Stimulated activated CD8-positive, alpha-beta memory T cell treated with anti-CD3 and anti-CD28 coated beads, Interleukin-7, amount 100 ng/mL, for 24 hours (primary cell): ENCODE measurements at places on chromosomes 6 and 20.

- no peak for DNase-seq
Measured at GRCh38 chr6:143543435-143543834, 31.9 kb upstream of the FUCA2 start.

DNA sequence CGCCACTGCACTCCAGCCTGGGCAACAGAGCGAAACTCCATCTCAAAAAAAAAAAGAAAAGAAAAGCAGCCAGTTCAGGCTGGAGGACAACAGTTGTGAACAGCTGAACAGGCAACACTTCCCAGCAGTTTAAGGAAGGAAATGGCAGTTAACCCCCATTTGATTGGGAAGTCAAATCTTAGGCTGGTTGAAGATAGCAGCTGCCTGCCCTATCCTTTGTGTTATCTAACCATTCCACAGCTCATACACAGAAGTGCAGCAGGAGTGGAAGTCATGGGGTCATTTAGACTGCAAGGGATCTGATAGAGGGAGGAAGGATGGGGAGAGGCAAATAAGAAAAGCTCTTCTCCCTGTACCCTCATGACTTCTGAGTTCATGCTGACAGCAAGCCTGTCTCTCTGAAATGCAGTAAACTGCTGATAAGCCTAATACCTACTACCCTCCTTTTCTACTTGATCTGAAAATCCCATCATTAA, 35.3 kb downstream of the KCTD20 start:
- no peak for DNase-seq

DNA sequence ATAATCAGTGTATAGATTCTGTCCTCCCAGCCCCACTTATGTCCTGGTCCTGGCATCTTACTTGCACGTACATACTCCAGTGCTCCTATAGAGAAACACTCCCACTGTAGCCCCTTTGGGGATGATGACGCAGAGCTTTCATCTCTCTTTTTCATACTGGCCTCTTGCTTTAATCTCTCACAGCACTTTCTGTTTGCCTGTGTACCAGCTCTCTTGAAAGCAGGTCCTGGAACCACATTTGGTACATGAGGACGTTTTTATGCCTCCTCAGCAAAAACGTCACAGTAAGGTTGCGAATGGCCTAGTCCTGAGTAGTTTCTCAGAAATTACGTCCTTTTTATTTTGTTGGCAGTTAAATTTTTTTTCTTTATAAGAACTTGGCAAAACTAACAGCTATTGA, 10.8 kb downstream of the L3MBTL3 start:
- DNase-seq = no peak

GRCh38 chr6:167757249-167757648, 69.5 kb upstream of the AFDN start:
- DNase-seq = no peak

DNA sequence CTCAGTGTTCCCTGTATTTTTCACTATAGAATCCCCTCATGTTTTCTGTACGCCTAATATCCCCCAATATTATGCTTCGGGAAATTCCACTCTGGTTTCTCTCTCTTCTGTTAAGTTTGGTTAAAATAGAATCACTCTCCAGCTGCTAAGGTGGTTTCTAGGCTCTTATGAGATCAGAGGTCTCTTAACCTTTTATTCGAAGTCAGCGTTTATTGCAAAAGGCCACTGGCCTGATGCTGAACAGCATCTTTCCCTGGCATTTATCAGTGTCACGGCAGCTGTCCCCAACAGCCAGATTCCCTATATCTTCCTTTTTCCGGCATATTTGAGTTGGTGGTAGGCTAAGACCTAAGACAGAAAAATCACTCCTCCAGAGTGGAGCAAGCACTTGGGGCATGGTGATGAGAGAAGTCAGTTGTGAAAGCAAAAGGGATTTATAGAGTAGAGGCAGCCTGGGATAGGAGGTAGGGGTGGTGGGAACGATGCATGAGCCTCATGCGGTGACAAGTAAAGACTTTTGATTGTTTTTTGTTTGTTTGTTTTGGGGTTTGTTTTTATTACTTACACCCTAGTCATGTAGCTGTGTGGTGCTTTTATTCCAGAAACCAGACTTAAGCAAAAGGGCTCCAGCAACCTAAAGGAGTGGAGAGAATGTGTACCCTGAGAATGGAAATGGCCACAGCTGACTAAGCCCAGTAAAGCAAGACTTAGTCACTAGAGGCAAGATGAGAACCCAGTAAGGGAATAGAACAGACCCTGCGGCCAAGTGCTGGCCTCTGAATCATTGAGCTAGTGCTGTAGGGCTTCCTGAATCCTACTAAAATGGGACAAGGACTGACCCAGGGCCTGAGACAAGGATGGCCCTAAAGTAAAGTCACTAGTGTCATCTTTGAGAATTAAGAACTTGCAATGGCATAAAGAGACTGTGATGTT, 233.0 kb upstream of the PRND start:
- DNase-seq = no peak

DNA sequence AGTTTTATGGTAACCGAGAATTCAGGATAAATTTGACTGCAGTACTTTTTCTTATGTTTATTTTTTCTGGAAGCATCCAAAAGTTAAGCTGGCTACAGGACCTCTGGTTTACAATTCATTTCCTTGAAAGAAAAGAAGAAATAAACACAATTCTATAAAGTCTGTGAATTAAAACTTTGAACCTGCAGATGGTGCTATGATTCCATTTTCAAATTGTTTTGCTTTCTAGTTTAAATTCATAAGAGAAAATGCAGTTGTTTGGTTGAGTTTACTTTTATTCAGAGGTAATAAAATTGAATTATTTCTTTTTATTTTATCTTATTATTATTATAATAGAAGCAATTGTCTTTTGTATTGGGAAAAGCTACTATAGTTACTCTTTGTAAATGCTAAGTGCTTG, 1.8 kb upstream of the VIP start:
- DNase-seq = no peak

DNA sequence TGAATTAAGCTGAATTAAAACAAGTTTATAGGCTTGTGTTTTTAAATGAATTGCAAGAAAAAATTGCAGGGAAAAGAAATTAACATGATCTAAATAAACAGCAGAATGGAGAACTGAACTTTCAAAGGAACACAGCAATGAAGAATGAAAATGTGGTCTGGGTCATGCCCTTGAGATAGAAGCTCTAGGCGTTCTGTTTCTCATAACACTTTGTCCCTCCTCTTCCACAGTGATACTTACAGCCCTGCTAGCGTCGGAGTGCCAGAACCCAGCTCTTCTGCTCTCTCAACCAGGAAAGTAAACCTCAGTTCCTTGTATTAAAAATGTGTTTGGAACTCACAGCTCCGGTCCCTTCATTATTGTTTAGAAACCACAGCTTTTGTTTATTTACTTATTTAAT, 11.4 kb downstream of the HMGCLL1 start:
- no peak for DNase-seq

GRCh38 chr6:25490018-25490801, 161.8 kb upstream of the SCGN start:
- DNase-seq = peak; percentile 26

- DNase-seq = no peak
Measured at GRCh38 chr6:73983367-73983766, 287.4 kb downstream of the CD109 start.

DNA sequence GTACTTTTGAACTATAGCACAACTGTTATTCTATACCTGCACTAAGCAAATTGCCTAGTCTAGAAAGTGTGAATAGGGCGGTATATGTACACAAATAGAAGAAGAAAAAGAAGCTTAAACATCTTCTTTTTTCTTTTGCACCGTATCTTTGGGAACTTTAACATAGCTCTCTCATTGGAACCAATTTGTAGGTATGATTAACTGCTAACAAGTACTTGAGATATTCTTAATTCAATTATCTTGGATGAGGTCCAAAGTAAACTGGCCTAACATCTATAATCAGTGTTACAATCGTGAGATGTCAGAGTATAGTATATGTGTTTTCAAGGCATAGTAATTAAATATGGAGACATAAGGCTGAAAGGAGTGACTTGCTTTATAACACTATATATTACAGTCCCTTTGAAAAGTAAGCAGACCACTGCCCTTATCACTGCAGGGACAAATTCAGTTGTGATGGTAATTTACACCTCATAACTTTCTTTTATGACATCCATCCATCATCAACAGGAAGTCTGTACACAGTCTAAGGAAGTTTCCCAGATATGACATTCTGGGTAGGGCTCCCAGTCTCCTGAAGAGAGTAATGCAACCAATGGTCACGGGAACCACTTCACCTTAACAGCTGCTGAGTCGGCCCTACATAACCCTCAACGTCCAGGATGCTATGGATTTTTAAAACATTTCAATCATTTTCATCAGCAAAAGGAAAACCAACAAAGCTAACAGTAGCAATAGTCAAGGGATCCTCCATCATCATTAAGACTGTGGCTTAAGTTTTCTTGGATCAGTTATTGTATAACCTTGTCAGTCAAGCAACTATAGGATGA, 37.6 kb downstream of the NKAIN2 start:
- DNase-seq = no peak

DNA sequence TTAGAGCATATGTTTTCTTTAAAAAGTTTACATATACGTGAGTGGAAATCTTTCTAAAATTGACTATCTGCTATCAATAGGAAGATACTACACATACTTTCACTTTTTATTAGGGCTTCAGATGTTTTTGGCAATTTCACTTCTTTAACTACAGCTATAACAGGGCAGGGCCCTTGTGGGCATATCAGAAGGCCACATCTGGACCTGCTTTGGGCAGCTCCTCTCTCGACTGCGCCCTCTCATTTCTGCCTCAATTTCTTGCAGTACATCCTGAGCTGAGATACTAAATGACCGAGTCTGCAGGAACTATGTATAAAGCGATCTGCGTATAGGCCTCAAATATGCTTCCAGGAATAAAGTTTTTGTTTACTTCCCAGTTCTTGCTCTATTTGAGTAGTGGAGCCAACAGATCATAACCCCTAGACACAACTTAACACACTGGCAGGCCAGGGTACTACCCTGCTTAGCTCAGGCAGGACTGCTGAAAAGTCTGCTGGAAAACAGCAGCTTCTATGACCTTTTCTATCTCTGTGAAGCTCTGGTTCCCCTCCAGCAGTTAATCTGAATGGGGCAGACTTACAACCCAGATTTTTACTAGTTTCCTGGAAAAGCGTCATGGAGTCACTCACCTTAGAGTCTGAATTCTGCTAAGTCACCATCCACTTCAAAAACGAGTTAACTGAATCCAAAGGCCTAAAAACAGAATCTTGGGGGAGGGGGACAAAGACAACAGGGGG, 12.7 kb downstream of the GCLC start:
- no peak for DNase-seq

DNA sequence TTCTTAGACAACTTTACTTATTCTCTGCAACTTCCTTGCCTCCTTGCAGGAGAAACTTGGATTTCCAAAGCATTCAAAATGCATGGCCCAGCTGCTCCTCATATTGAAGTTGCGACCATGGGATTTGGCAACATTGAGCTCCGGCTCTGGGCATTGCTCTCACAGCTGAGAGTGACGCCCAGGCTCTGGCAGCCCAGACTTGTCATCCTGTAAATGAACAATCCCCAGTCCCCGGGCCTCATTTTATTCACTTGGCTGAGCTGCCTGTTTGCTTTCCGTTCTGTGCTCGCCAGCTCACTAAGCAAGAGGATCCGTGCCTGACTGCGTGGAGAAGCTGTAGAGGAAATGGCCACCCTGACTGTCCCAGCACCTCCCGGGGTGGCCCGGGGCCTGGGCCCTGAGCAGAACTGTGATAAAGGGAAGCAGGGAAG, 119.5 kb upstream of the CD93 start:
- no peak for DNase-seq

DNA sequence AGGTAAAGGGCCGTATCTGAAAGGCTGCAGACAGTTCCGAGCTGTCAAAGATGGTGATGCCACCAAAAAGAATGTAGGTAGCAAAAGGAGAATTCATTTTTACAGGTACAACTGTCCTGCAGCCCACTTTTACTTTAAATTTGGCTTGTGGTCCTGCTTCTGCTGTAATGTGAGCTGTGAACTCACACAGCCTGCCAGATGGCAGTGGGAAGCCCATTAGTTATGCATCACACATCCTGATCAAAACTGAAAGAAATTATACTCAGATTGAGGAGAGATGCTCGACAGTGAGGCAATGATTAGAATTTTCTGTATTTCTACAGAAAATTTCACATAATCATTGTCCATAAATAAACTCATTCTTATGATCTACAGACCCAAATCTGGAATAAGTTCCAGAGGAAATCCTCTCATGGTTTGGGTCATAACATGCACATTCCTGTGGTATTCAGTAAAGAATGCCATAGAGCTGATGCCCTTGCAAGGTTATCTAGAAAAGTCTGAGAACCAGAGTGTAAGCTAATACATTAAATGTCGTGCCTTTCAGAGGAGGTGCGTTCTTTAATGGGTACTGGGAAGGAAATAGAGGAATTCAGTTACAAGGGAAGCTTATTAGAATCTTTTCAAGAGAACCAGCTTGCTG, 23.9 kb upstream of the E2F3 start:
- DNase-seq = no peak

DNA sequence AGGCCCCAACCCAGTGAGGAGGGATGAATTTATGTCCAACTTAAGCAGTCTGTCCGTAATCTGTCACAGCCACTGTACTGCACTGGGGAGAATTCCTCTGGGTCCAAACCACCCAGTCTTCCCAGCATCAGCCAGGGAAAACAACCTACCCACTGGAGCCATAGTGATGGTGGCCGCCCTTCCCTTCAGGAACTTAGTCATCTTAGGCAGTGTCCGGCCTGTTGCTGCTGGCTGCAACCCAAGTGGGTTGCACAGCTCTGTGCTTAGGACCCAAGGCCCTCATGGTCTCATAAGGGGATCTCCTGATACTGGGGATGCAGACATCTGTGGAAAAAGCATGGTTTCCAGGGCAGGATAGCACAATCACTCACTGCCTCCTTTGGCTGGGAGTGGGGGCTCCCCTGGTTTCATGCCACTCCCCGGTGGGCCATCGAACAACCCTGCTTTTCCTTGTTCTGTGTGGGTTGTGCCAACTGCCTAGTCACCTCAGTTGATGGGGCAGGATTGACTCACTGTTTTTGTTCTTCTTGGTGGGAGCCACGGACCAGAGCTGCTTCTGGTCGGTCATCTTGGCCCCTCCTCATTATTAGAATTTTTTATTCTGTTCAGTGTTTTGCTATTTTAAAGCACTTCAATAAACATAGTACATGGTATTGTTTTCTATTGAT, 591.9 kb downstream of the DOK5 start:
- no peak for DNase-seq

- no peak for DNase-seq
Measured at GRCh38 chr6:44311767-44312166, 1.4 kb downstream of the AARS2 start.

GRCh38 chr6:136989571-136990241, 55.1 kb downstream of the IL20RA start:
- no peak for DNase-seq

DNA sequence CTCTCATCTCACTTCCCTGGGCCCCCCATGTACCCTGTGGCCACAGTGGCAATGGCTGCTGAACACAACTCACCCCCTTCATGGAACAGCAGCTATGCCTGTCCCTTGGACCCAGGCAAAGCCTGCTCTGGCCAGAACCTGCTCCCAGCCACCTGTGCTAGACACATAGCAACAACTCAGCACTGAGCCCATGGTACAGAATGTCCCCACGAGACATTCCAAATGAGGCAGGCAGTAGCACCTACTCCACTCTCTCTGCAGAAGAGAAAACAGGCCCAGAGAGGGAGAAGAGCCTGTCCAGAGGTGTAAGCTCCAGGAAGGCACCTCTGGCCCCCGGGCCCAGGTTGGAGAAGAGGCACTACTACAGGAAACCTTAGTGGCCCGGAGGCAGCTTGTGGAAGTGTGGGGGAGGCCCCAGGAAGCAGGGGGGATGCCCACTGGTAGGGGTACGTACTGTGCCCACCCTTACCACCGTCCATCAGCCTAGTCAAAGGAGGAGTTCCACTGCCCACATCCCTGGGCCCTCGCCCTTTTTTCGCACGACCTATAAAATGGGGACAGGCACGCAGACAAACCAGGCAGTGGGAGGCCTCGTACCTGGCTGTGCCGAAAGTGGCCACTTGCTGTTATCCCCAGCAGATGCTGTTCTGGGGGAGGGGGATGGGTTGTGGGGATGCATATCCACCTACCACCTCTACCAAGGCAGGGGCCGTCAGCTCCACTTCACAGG, 97.2 kb downstream of the ASXL1 start:
- no peak for DNase-seq
